ENCODE measurements at places on chromosomes 5 and 9.

DNA sequence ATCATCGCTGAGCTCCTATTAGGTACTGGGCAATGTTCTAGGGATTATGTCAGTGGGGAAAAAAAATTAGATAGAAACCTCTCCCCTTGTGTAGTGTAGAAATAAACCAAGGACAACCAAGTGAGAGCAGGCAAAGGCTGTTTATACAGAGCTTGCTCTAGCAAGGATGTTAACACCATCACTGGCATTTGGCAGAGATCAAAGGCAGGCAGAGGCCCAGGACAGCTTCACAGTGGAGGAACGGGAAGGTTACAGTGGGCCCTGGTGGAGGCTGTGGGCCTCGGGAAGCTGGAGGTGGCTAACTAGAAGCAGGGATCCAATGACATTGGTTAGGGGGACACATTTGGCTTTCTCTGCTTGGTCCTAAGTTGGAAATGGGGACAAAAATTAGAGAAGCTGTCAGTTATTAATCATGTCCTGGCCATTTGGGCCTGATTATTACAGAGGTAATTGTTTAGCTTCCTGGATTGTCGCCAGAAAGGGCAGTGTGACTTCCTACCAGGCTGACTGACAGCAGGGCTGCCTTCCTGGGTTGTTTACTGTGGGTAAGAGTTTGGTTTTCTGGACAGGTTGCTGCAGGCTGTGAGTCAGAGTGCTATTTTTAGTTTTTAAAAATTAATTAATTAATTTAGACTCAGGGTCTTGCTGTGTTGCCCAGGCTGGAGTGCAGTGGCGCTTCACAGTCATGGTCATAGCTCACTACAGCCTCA lies 259.3 kb downstream of the ROR2 start:
- DNase-seq: no peak

DNA sequence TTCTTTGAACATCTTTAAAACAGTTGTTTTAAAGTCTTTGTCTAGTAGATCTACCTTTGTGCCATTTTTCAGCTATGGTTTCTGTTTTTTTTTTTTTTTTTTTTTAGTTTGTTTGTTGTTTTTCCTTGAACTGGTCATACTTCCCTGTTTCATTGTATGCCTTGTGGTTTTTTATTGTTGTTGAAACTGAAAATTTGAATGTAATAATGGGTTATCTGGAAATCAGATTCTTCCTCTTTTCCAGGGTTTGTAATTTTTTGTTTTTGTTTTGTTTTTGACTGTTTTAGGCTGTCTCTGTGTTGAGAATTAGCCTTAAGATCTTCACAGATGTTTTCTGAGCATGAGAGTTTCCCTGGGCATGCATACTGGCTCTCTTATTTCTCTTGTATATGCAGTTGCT lies 269.6 kb upstream of the DAP start:
- DNase-seq: no peak

DNA sequence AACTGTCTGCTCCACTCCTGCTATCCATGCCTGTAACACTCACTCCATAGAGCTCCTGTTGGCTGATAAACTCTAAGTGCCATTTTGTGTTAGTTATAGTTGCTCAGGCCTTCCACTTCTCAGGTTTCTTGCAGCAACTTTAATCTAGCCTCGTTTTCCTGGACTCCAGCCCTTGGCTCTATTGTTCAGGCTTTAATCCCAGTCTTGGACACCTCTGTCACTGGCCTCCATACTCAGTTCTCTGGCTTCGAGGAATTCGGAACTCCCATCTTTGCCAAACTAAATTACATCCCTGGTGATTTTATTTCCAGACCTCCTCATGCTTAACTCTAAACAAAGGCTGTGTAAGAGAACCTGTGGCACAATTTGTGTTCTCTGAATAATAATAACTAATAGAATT lies 39.8 kb downstream of the EMB start:
- no peak for DNase-seq

DNA sequence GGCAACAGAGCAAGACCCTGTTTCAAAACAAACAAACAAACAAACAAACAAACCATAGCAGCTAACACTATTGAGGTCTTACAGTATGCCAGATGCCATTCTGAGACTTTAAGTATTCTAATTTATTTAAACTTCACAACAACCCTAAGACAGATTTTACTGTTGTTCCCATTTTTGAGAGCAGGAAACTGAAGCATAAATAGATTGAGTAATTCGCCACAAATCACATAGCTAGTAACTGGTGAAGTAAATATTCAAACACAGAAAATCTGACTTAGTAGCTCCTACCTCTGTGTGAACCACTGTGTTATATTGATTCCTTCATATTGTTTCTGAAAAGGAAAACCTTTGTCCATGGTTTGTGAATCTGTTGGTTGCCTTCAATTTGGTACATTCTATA lies 98.4 kb downstream of the UNC13B start:
- no peak for DNase-seq

GRCh38 chr5:31404325-31404724 lies 127.6 kb downstream of the DROSHA start:
- no peak for DNase-seq

DNA sequence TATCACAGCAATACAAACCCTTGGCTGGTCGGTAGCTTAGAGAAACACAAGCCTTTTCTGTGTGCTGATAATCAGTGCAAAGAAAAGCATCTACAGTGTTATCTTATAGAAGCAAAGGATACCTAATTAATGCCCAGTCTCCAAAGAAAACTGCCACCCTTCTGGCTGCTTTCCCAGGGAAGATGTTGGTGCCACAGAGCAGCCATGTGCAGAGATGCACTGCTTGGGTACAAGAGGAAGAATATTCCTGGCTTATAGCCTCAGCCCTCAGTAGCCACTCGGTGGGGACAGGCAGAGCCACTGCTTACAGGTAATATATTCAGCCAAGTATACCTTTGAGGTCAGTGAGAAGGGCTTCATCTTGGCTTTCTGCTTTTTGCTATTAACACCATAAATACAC lies 185.3 kb downstream of the PCSK1 start:
- DNase-seq: no peak

DNA sequence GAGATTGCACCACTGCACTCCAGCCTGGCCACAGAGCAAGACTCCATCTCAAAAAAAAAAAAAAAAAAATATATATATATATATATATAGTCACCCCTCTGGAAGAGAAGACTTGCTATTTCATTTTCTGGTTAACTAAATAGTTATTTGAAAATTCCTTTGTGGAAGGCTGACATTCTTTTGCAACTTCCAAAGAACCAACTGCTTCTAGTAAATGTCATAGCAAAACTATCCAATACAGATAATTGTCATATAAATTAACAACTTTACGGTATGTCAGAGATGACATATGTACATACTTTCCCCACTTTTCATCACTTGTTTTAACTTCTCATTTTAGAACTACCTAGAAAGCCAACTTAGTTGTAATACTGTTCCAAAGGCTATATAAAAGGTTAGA lies 50.9 kb downstream of the PRUNE2 start:
- no peak for DNase-seq

GRCh38 chr5:156367597-156367996 lies 40.6 kb downstream of the SGCD start:
- DNase-seq: no peak

GRCh38 chr5:123351240-123351639 lies 72.0 kb downstream of the CEP120 start:
- no peak for DNase-seq

DNA sequence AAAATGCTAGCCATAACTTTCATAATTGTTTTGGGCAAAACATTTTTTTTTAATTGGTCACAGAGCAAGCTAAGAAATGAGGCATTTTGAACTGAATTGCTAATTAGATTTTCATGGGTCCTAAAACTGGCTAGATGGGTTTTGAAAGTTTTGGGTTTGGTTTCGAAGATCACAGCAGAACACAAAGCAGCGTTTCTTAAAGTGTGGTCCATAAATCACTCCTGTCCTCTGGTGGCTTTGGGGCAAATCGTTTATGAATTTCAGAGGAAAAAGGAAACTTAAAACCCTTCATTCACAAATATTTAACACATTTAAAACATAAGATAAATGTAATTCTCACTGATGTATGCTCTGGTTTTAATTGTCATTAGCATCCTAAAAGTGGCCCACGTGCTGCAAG lies 503.7 kb downstream of the SPATA31D1 start:
- no peak for DNase-seq

GRCh38 chr5:134103397-134103796 lies 11.1 kb upstream of the TCF7 start:
- peak; percentile 72 for DNase-seq

DNA sequence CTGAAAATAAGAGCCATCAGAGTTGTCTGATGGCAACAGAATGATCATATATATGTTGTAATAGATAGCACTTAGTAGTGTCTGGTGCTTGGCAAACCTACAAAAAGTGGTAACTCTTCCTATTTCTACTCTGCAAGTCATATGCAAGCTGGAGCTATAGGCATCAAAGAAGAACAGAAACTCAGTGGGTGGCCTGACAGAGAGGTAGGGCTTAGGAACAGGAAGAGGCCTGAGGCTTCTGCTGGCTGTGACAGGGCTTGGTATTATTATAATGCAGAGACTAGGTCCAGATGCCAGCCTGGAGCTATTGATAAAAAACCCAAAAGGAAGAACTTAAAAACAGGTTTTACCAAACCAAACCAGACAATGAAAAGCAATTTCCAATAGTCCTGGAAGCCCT lies 4.4 kb upstream of the DIAPH1 start:
- DNase-seq: peak; percentile 27
